ENCODE measurements at places on chromosomes 7 and 10. TPM values are rescaled to one million over a fixed set of nuclear protein-coding genes. Genes with fewer than 3 reads are reported as not detected.

The ABCC2 gene
- total RNA-seq, result 0.81 TPM

The TBX20 gene
- total RNA-seq, result 3.8 TPM

The GNAT3 gene
- total RNA-seq, result not detected

The YWHAG gene
- total RNA-seq, result 78.4 TPM

The SORCS1 gene
- 9.6 TPM for total RNA-seq

The RBP3 gene
- total RNA-seq, result 0.25 TPM

The TMEM213 gene
- total RNA-seq, result not detected

DNA sequence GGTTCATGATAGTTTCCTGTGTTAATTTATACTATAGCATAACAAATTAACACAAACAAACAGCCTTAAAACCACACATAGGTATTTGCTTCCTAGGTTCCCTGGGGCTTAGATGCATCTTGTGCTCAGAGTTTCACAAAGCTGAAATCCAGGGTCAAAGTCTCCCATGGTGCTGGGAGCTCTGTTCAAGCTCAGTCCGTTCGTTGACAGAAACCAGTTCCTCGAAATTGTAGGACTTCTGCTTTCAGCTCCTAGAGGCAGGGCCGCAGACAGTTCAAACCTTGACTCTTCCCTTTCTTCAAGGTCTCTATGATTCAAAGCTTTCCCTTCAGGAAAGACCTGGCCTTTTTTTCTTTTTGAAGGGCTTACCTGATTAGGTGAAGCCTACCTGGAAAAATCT is 90.5 kb downstream of the VSTM2A start:
- H3K27me3 ChIP-seq, result no peaks in the 10 kb centered on the region
- no peaks in the 10 kb centered on the region for H3K36me3 ChIP-seq
- no peak overlapping the region for H3K4me3 ChIP-seq
- no peaks in the 10 kb centered on the region for H3K4me1 ChIP-seq
- H3K27ac ChIP-seq, result no peak overlapping the region
- DNase-seq, result no peak

- H3K4me1 ChIP-seq, result peaks cover 15% of the 10 kb centered on the region
- no peak overlapping the region for H3K27ac ChIP-seq
- no peaks in the 10 kb centered on the region for H3K36me3 ChIP-seq
These were observed 3.2 kb upstream of the EMX2 start for GRCh38 chr10:117539361-117539773.
